ENCODE measurements at places on chromosomes 7 and 10.

DNA sequence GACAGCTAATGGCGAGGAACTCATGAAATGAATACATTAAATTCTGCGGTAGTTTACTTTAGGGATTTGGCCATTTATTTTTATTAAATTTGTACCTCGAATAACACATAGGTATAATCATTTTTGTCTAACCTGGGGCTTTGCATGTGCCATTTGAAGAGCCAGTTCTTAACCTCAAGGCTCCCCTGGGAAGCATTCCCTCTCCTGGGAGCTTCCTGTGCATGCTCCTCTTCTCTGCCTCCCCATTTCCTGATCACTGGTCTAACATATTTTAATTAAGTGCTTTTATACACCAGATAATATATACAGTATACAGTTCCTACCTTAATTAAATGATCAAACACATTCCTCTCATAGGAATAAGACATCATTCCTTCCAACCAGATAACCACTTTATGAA, 183.9 kb upstream of the FZD1 start:
- no peak for DNase-seq

DNA sequence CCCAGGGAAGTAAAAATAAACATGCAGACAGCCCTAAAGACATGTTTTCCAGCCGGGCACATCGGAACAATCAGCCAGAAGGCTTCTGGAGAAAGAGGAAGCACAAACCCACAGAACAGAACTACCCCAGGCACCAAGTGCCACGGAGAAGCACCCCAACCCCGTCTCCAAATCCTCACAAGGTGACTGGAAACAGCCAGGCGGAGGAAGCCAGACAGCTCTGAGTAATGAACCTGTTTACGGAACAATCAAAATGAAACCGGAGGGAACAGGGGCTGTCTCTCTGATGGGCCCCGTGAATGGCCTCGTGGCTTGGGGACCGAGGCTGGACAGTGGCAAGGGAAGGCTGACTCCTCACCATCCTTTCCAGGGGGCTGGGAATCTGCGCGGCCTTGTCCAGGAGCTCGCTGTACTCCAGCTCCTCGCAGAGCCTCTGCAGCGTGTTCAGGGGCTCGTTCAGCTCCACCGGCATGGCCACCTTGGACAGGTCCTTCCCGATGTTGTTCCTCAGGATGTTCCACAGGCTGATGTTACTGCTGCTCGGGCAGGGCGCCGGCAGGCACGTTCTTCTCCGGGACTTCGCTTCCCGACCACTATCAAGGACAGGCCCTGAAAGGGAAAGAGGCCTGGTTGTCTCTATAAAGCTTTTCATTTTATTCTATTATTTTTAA, 77.0 kb upstream of the GSDME start:
- DNase-seq: no peak

- no peak for DNase-seq
Measured at GRCh38 chr7:157009778-157010587, 480 bp downstream of the MNX1 start.

DNA sequence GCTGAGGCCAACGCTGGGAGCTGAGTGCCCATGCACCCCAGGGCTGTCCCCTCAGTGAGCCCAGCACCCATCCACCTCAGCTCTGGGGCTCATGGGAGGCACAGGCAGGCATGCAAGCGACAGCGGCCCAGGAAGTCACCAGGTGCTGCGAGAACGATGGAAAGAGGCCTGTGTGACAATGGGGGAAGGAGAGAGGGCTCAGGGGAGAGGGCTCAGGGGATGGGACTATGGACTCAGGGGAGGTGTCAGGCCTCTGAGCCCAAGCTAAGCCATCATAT, 292.5 kb downstream of the WDR37 start:
- DNase-seq: no peak

DNA sequence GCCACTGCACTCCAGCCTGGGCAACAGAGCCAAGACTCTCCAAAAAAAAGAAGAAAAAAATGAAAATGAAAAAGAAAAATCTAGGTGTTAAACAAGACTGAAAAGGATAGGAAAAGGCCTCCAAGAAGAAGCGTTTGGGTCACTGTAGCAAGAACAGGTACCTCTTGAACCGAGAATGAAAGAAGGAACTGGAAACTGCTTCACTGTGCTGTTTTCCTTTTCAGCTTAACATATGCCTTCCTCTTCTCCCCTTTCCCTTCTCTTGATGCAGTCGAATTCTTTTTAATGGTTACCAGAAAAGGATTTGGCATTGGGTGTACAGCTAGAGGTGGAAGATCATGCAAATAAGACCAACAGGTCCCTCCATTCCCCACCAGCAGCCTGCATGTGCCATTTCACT, 28.1 kb downstream of the LRRC4 start:
- DNase-seq: no peak

DNA sequence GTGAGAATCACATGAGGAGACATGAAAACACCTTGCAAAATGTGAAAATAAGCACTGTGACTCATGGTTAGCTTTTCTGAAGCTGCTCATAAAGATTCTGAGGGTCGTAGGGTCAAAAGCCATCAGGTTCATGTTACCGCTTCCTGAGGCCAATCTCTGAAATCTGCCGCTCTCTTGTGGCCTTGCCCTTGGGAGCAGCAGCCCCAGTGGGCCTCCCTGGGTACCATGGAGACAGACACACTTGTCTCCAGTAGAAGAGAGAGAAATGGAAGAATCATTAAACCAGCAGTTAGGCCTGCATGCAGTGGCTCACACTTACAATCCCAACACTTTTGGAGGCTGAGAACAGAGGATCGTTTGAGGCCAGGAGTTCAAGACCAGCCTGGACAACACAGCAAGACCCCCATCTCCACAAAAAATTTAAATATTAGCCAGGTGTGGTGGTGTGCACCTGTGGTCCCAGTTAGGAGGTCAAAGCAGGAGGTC, 42.8 kb downstream of the NIPSNAP2 start:
- no peak for DNase-seq

- no peak for DNase-seq
Measured at GRCh38 chr10:77673101-77673500, 35.5 kb upstream of the KCNMA1 start.

GRCh38 chr7:5229451-5230264, 39.6 kb downstream of the WIPI2 start:
- no peak for DNase-seq

- DNase-seq: no peak
Measured at GRCh38 chr10:121112136-121112535, 261.0 kb downstream of the WDR11 start.

DNA sequence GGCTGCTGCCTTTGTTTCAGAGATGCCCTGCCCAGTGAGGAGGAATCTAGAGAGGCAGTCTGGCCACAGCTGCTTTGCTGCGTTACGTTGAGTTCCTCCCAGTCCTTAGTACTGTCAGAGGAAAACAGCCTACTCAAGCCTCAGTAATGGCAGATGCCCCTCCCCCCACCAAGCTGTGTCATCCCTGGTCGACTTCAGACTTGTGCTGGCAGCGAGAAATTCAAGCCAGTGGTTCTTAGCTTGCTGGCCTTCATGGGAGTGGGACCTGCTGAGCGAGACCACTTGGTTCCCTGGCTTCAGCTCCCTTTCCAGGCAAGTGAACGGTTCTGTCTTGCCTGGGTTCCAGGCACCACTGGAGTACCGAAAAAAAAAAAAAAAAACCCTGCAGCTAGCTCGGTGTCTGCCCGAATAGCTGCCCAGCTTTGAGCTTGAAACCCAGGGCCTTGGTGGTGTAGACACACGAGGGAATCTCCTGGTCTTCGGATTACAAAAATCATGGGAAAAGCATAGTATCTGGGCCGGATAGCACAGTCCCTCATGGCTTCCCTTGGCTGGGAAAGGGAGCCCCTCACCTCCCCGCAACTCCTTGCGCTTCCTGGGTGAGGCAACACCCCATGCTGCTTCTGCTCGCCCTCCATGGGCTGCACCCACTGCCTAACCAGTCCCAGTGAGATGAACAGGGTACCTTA, 9.1 kb downstream of the SDHAF3 start:
- peak; percentile 18 for DNase-seq

DNA sequence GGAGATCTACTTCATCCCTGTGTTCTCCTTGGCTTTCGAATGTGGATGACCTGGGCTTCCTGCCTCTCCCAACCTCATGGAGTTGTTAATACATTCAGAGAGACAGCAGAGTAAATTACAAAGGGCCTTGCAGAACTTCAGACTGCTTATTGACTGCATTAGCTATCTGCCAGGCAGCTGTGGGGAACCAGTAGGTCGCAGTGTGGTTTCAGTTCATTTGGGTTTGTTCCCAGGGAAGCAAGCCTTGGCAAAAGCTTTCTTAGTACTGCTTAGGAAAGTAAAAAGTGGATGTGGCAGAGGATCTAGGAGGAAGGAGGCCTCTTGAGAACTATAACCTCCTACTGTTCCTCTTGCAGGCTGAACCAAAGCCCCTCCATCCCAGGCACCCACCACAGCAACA, 9.2 kb downstream of the NPFFR1 start:
- no peak for DNase-seq

DNA sequence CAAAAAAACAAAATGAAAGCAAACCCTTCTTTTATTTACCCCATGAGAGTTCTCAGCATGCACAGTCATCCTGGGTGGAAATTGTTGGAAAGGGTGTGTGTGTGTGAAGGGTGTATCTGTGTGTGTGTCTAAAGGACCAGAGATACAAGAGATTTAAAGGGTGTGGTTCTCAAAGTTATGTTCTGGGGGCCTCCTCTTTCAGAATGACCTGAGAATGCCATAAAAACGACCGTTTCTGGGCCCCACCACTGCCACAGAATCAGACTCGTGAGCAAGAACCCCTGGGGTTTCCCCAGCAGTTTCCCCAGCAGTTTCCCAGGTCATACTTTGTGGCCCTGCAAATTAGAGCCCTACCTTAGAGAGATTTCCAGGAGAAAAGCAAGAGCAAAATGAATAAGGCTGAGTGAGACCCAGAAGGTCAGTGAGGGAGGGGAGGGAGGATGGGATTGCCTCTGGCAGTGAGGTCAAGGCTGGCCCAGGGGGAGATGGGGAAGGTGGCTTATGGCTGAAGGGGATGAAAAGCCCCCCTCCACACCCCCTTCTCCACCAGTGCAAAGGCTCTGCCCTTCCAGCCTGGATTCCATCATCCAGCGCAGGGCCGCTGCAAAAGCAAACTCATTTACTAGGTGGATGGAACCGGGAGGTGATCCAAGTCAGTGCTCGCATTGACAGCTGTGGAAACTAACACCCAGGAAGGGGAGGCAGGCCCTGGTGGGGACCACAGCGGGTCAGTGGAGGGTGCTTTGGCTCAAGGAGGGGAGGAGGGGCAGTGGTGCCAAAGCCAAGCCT, 10.2 kb downstream of the PYROXD2 start:
- no peak for DNase-seq

- no peak for DNase-seq
Measured at GRCh38 chr7:157675427-157675927, 338.7 kb downstream of the DNAJB6 start.

- no peak for DNase-seq
Measured at GRCh38 chr10:119942973-119943372, 50.4 kb downstream of the SEC23IP start.

GRCh38 chr10:129621693-129622092, 154.7 kb downstream of the MGMT start:
- no peak for DNase-seq

DNA sequence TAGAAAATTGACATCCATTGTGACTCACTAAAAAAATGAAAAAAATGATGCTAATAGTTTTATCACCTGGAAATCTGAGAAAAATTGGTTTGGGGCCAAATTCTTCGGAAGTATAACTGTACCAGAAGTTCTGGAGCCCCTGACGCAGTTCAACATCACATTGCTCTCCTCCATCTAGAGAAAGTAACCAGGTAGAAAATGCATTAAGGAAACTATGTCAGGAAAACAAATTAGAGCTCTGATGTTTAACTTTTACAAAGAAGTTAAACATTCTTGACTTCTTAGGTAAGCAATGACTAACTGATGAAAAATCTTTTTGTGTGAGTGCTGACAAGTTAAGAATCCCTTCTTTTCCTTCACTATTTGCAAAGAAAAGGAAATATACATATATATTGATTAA, 61.1 kb upstream of the TMEM196 start:
- DNase-seq: no peak

GRCh38 chr10:72727130-72727529, 35.2 kb downstream of the MCU start:
- no peak for DNase-seq

GRCh38 chr10:24706479-24707118, 17.1 kb downstream of the ARHGAP21 start:
- DNase-seq: no peak

DNA sequence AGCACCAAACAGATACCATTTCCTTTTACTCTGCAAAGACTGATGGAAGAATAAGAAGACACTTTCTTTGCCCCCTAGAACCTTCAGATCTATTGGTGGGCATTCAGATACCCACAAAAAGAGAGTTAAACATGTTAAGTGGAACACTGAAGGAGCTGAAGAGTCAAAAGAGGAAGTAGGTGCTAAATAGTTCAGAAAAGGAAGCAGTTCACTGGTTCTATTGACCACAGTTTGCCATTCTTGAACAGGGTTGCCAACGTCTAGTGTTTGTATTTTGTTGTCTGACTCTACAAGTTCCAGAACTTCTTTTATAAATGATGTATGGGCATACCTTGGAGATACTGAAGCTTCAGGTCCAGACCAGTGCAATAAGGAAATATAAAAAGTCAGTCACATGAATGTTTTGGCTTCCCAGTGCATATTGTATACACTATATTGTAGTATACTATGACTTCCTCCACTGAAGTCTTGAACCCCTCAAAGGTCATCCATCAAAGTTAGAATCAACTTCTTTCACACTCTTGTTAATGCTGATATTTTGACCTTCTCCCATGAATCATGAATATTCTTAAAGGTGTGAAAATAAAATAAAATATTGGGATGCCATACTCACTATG, 47.5 kb upstream of the AGR3 start:
- no peak for DNase-seq

DNA sequence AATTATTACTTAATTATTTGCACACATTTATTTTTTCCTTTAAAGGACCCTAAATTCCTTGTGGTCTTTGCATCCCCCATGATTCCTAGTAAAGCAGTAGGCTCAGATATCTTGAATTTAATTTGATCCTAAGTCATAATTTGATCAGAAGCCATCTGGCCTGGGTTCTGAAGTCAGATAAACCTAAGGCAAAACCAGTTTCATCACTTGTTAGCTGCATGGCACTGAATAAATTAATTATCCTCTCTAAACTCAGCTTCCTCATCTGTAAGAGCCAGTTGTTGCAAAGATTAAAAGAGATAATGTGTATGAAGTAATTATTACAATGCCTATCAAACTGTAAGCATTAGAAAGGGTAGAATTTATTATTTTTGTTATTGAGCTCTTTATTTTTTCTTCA, 293.1 kb downstream of the GRM8 start:
- DNase-seq: no peak

- no peak for DNase-seq
Measured at GRCh38 chr7:39727231-39728012, 104.0 kb downstream of the RALA start.

DNA sequence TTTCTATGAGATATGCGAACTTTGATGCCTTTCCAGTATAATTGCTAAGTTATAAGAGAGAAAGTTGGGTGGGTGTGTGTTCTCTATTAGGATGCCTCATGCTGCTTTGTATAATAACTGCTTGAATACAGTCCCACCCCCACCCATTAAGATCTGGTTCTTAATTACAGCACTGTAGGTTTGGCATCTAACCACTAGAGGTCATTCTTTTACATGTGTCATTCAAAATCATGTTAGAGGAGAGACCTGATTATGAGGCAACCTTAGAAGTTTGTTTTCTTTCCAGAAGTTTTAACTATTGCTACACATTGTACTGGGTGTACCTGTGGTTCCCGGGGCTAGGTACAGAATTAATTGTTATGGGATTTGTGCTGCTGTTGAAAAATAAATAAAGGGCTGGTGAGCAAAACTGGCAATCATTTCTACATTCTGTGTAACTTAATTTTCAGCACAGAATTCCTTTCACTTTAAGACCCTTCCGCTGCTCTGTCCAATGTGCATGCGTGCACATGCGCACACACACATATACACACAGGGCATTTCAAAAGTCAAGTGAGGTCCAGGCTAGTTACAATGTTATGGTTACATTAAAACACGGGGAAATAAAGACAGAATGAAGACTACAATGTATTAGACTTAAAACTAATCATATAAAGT, 1156.3 kb downstream of the SORCS3 start:
- peak; percentile 1 for DNase-seq
